Calu3 (cell line): ENCODE measurements at places on chromosomes 1 and 21.

DNA sequence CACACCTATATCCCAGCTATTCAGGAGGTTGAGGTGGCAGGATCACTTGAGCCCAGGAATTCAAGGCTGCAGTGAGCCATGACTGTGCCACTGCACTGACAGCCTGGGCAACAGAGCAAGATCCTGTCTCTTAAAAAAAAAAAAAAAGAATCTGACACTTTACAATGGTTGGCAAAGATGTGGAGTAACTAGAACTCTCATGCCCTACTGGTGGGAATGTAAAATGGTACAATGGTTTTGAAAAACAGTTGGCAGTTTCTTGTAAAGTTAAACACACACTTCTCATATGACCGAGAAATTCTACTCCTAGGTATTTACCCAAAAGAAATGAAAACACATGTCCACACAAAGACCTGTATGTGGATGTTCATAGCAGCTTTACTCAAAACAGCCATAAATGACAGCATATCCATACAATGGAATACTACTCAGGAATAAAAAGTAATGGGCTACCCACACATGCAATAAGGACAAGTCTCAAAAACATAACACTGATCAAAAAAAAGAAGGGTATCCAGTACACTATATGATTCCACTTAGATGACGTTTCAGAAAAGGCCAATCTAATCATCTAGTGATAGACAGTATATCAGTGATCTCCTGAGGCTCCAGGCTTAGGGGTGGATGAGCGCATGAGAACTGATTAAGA is 58.1 kb downstream of the HLCS start:
- no peak for DNase-seq

DNA sequence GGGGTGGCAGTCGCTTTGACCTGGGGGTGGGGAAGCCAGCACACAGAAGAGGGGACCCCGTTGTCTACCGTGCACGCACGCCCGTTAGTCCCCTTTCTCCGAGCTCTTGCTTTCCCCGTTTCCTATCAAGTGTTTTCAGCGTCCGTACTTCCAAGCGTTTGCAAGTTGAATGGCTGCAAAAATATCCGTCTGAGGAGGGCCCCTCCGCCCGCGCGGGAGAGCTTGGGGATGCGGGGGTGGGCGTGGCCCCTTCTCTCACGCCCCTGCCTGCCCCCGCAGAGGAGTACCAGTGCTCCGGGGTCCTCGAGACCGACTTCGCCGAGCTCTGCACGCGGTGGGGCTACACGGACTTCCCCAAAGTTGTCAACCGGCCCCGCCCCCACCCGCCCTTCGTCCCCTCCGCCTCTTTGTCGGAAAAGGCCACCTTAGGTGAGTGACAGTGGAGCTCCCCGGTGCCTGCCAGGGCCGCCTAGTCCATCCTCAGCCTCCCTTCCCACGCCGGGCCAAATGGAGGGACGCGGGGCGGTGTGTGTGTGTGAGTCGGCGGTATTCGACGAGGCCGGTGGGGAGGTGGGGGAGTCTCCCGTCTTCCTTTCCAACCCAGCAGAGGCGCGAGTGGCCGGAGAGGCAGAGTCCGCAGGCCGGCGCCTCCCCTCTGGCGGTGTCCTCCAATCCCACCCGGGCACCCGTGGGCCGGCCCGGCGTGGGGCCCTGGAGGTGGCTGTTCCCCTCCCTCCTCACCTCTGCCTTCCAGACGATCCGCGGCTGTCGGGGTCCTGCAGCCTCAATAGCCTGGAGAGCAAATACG is 3.4 kb downstream of the LRRC71 start:
- DNase-seq = no peak

- DNase-seq = no peak
Observed at GRCh38 chr1:43171312-43171875, 696 bp downstream of the EBNA1BP2 start.

DNA sequence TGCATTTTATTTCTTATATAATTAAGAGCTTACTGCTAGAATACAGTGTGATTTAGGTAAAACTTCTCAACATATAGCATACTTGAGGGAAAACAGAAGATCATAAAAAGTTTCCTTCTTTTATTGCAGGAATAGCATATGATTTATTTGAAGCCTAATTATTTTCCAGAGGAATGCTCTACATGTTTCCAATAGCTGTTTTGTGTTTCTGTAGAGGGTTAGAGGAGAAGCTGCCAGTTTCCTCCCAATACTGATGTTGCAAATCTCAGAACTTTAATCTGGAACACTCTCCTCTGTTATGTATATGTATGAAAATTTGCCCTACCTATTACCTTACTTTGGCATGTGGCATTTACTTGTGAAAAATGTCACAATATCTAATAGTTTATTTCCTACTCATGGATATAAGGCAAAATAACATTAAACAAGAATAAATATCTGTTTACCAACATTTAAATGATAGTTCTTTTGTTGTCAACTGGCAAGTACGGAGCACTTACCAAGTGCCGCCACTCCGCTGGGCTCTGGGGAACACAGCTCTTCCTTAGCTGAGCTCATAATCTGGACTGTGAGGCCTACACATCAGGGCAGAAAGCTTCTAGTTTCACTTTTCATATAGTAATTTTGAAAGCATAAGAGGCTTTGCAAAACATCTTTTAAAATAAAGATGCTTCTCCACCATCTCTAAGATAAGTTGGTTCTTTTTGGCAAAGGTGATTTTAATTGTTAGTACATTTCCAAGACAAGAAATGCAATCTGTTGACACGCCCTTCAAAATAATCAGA is 239.8 kb upstream of the C1orf105 start:
- no peak for DNase-seq

DNA sequence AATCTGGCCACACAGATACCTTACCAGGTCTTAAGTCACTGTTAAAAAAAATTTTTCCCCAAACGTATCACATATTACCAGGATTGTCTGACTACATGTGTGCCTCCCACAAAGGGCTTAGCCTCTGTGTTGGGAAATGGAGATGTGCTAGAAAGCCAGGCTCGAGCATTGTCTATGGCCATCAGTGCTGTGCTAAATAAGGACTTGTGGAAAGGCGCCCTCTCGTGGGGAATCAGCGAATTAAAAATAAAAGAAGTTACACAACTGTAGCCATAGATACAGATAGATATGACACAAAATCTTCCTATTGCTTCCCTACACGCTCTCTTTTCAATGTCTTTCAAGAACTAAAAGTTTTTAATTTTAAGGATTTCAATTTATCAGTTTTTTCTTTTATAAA is 47.5 kb upstream of the CRNN start:
- peak; percentile 69 for DNase-seq

- peak; percentile 12 for DNase-seq
Observed at GRCh38 chr1:48236716-48237470, 14.4 kb downstream of the SLC5A9 start.

- DNase-seq = no peak
Observed at GRCh38 chr1:119773711-119774241, 5.1 kb upstream of the HMGCS2 start.

DNA sequence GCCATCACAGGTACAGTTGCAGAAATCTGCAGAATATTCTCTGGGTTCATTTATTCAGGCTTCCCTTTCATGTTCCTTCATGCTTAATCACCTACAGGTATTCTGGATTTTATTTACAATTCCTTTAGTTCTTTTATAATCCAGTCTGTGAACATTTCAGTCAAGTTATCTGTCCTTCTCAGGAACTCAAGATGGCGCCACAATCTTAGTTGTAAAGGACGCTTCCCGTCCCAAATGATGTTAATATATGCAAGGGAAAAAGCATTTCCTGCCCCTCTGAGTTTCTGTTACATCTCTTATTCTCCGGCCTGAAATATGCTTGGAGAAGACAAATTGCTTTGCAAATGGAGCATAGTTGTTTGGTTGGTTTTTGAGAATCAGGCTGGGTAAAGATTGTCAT is 19.3 kb downstream of the F3 start:
- DNase-seq = peak; percentile 17

GRCh38 chr1:243663651-243664050 is 186.4 kb downstream of the AKT3 start:
- no peak for DNase-seq

DNA sequence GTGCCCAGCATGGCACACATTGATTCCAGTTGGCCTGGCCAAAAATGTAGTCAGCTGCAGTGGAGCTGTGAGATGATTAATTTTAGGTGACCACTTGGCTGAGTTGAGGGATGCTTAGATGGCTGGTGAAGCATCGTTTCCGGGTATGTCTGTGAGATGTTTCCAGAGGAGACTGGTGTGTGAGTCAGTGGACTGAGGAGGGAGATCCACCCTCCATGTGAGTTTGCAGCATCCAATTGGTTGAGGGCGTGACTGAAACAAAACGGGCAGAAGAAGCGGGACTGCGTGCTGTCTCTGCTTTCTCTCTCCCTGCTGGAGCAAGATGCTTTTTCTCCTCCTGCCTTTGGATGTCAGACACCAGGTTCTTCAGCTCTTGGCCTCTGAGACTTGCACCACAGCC is 68.2 kb upstream of the DSCAM start:
- DNase-seq = no peak

- no peak for DNase-seq
Observed at GRCh38 chr1:175124861-175125260, 57.2 kb downstream of the TNN start.

DNA sequence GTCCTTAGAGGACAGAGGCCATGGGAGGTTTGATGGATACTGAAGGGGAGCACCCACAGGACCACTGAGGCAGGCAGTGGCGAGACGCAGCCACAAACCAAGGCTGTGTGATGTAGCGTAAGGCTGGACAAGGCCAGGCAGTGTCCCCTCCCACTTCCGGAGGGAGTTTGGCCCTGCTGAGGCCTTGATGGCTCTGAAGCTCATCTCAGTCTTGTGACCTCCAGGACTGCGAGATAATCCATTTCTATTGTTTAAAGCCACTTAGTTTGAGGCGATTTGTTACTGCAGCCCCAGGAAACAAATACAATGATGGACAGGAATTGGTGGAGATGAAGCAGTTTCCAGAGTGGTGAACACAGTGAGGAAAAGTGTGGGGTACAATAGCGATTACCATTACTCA is 15.3 kb downstream of the PIGP start:
- no peak for DNase-seq

DNA sequence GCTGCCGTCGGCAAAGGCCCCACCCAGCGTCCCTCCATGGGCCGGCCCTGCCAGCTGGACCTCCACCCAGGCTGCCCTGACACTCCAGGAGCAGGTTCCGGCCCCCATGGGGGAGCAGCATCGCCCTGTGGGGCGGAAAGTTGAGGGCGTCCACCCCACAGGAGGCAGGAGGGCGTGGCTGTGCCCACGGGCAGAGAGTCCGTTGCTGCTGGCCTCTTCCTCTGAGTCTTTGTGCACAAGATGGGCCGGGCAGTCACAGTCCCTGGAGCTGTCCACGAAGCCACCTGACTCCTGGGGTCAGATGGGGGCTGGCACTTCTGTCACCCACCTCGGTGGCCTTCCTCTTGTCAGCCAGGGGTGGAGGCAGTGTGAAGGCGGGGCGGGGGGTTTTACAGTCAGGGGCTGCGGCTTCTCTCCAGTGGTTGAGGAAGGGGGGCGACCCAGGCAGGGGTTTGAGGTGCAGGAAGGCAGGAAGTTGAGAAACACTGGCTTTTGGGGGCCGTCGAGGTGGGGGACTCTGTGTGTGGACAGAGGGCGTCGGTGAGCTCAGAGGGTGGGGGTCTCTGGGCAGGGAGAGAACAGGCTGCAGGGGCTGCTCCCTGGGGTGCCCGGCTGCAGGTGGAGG is 67.2 kb upstream of the TTC34 start:
- no peak for DNase-seq

DNA sequence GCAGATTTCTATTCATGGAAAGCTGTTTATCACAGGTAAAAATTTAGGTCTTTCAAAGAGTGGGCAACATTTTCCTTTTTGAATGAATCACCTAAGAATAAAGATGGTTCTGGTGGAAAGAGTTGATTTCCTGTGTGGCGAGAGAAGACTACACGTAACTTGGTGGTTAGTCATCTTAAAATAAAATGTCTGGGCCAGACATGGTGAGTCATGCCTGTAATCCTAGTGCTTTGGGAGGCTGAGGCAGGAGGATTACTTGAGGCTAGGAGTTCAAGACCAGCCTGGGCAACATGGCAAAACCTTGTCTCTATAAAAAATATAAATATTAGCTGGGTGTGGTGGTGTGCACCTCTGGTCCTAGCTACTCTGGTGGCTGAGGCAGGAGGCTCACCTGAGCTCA is 65.7 kb downstream of the DISP1 start:
- no peak for DNase-seq

GRCh38 chr1:106910798-106911197 is 145.7 kb upstream of the PRMT6 start:
- no peak for DNase-seq

DNA sequence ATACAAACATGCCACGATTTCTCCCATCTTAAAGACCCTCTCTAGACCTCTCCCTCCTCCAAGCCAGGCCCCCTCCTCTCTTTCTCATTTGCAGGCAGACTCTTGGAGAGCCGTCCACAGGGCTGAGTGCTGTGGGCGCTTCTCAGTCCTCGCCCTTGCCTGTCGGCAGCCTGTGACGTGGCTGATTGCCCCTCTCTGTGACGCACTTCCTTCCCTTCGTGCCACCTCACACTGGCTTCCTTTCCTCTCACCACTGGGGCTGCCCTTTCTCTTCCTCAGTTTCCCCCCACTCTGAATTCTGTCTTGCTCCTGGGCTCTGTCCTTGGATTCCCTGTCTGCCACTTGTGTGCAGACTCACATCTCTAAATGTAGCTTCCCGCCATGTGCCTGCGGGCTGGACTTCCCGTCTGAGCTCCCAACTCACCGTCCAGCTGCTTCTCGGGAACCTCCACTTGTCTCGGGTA is 227.2 kb downstream of the CAMTA1 start:
- DNase-seq = no peak

GRCh38 chr21:45864436-45864835 is 117.1 kb upstream of the COL6A1 start:
- no peak for DNase-seq

DNA sequence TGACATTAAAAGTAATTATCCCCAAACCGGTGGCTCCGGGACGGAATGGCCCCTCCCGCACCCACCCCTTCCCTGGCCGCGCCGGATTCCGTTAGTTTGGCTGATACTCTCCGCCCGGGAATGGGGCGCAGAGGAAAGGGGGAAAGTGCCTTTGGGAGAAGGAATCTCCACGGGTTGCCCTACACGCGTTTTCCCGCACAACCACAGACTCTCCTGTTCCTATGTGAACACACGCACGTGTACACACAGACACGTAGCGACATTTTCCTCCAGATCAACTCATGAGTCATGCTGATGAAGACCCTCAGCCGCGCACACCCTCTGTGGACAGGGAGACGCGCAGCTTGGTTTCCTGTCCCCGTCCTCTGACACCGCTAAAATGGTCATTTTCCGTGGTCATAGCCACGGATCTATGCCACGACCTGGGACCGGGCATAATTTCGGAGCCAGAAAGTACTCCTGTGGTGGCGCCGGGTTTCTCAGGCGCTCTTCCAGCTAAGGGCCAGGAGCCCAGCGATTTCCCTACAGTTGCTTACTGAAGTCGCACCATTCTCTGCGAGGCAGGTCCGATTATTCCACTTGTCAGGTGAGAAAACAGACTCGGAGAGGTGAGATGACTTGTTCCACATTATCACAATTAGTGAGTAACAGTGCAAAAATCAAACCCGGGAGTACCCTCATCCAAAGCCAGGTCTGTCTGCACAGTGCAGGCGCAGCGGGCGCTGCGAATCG is 4.0 kb upstream of the DMRTA2 start:
- no peak for DNase-seq

GRCh38 chr21:45735259-45736000 is 91.9 kb downstream of the PCBP3 start:
- no peak for DNase-seq

- no peak for DNase-seq
Observed at GRCh38 chr1:110190282-110190929, 19.7 kb upstream of the KCNC4 start.

- DNase-seq = no peak
Observed at GRCh38 chr21:37263827-37264600, 3.1 kb downstream of the VPS26C start.

GRCh38 chr1:108848806-108849205 is 8.1 kb downstream of the AKNAD1 start:
- DNase-seq = no peak
